ENCODE measurements at places on chromosomes 12 and 14. TPM values are rescaled to one million over a fixed set of nuclear protein-coding genes. Genes with fewer than 3 reads are reported as not detected.

The WDR89 gene
- total RNA-seq, result 7.1 TPM

The RFLNA gene
- 0.41 TPM for total RNA-seq

The NTS gene
- total RNA-seq, result not detected

The TSPAN31 gene
- total RNA-seq, result 38.0 TPM

The SERPINA5 gene
- 0.29 TPM for total RNA-seq

The DNAJC22 gene
- total RNA-seq, result 0.48 TPM

The KRT81 gene
- total RNA-seq, result not detected

The TOGARAM1 gene
- 21.7 TPM for total RNA-seq

The VDR gene
- total RNA-seq, result 0.18 TPM

The SMCO2 gene
- total RNA-seq, result 0.88 TPM

The KRT3 gene
- not detected for total RNA-seq

The KRT77 gene
- total RNA-seq, result not detected

DNA sequence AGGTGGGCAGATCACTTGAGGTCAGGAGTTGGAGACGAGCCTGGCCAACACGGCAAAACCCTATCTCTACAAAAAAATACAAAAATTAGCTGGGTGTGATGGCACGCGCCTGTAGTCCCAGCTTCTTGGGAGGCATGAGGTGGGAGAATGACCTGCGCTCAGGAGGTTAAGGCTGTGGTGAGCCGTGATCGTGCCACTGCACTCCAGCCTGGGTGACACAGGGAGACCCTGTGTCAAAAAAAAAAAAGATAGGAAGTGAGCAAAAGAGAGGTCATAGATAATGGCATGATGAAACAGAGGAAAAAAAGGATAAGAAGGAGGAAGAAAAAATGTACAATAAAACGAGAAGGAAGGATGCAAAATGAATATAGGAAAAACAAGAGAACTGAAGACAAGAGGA lies 159.5 kb downstream of the ETV6 start:
- no peak for DNase-seq

DNA sequence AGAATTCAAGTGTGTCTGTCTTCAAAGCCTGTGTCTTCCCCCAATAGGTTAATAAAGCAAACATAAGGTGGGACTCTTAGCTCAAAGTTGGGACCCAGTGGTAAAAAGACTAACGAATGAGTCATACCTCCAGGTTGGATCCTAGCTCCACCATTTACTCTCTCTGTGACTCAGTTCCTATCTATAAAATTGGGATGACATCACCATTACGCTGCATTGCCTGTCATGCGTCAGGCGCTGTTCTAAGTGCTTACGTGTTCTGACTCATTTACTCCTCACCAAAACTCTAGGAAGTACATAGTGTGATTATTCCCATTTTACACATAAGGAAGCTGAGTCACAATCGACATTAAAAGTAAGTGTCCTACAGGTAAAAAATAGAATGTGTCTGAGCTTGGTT lies 915.8 kb downstream of the VRK1 start:
- no peak for DNase-seq

GRCh38 chr14:56244138-56244789 lies 126.1 kb downstream of the PELI2 start:
- DNase-seq, result no peak

DNA sequence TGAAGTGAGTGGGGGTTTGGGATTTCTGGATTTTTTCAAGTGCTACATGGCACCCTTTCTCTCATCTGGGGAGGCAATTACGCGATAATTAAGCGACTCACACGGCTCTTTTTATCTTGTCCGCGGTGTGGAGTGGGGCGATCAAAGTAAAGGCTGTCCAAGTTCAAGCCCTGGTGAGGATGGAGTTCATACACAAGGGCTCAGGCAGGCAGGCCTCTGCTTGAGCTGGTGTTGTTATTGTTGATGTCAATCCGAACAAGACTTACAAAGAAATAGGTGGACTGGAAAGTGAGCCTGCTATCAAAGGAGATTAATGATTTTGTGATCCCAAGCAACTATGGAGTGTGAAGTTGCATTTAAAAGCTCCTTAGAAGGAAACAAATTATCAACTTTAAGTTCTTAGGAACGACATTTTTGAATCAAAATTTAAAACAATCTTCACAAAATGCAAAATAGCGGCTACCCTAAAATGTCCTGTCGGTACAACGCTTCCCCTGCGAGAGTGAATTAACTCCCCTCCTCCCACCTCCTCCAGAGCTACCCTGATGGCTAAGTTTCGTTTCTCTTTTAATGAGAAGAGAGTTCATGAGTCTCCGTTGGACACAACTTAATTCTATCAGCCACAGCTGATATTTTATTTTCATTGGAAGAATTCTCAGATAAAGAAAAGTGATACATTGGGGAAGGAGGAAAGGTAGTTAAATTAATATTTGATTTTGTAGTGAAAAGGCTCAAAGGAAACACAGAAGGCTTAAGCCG lies 5.9 kb downstream of the FOXA1 start:
- no peak for DNase-seq

DNA sequence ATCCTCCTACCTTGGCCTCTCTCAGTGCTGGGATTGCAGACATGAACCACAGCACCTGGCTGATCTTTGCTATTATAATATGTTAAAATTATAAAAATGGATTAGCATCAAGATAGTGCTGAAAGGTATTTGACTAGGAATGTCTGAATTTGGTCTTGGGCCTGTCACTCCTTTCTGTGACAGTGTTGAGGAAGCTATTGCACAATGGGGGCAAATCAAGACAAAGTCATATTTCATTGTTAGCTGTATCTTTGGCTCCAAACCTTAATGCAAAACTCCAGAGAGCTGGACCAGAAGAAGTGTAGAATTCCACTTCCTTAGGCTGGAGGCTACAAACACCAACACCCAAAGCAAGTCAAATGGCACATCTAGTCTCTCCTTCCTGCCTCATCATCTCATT lies 42.2 kb downstream of the ZCRB1 start:
- no peak for DNase-seq

GRCh38 chr12:42507565-42507964 lies 82.0 kb downstream of the PRICKLE1 start:
- no peak for DNase-seq

- DNase-seq, result no peak
Measured at GRCh38 chr12:84810611-84811010, 102.0 kb downstream of the SLC6A15 start.

- no peak for DNase-seq
Measured at GRCh38 chr14:32027255-32027939, 49.7 kb upstream of the ARHGAP5 start.

DNA sequence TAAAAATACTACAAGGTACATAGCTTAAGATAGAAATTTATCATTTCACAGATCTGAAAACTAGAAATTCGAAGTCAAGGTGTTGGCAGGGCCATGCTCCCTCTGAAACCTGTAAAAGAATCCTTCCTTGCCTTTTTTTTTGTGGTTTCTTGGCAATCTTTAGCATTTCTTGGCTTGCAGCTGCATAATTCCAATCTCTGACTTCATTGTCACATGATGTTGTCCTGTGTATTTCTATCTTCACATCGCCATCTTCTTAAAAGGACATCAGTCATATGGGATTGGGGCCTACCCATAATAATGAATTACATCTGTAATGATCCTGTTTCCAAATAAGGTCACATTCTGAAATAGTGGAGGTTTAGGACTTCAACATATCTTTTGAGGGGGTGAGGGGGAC lies 250.4 kb downstream of the TMTC2 start:
- DNase-seq, result no peak

- DNase-seq, result no peak
Measured at GRCh38 chr12:10015450-10015849, 5.0 kb downstream of the CLEC12B start.

DNA sequence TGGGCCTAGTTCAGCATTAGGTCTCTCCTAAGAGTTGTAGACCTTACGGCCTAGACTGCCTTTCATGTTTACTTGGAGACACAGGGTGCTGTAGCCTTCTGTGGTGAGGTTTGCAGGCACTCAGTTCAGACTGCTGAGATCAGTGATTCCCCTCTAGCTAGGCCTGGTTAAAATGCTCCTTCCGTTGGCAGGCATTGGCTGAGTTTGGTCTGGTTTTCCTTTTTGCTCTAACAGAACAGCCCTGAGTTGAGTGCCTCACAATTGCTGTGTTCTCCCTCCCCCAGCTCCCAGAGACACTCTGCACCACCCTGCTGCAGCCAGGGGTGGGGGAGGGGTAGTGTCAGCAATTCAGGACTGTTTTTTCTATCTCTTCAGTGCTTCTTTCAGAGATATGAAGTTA lies 178.9 kb upstream of the DYRK2 start:
- no peak for DNase-seq

DNA sequence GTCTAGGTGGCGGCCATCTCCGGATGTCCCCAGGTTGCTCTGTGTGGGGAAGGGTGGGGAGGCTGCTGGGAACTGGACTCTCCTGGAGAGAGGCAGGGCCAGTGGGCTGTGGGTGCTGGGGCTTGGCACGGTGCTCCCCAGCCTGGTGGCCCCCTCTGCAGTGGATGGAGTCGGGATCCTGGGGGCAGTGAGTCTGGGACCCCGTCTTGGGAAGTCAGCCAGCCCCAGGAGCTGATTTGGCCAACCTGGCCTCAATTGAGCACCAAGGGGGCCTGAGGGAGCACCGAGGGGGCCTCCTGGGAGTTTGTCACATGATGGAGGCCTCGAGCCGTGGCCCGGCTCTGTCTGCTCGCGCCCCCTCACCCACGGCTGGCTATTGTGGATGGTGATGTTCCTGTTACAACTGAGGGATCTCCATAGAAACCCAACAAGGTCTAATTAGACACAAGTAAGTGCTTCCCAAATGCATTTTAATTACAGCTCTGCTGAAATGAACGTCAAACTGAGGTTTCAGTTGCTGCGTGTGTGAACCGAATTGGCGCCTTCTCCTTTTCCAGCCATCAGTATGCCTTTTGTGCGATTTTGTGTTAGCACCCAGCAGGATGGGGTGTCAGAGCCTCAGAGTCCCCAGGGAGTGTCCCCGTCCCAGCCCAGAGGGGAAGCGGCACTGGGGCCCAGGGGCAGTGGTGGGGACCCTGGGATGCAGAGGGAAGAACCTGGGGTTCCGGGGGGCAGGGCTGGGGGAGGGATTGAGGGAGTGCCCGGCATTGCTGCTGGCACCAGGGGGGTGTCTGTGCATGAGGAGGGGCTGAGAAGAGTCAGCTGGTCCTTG lies 71.8 kb downstream of the KIF26A start:
- no peak for DNase-seq

GRCh38 chr14:28831126-28831525 lies 64.5 kb downstream of the FOXG1 start:
- no peak for DNase-seq

DNA sequence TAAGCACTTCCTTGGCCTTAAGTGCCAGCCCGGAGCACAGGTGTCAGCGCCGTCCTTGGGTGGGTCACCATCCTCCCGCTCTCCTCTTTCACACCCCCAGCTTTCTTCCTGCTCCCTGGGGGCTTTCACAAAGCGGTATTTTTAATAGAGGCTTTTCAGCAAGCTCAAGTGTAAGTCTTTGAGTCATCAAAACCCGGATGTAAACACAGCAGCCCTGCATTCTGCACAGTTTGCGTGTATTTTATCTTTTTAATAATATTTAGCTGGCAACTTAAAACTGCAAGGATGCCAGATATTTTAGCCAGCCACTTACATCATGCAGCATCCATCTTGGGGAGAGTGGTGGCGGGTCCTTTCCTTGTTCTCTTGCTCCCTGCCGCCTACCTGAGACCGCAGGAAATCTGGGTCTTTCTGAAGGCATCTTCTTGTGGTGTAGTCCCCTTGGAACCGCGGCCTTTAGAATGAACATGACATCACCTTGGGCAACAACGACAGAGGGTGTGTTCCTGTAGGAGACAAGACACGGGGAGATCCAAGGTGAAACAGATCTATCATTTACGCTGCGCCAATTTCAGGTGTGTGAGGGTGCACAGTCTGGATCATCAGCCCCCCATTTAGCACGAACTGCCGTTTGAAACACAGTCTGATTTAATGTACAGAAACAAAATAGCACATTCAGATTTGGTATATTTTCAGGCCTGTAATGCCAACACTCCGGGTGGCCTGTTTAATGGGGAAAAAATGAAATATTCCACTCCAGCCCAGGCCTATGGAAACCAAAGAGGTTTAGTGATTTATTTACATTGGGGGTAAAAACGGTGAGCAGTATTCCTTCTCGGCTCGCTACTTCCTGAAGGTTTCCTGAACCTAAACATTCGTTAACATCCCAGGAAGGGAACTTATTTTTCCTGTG lies 12.5 kb upstream of the IRF2BPL start:
- DNase-seq, result no peak

GRCh38 chr12:457676-458075 lies 2.1 kb upstream of the B4GALNT3 start:
- no peak for DNase-seq

GRCh38 chr12:107610021-107610859 lies 75.4 kb upstream of the PWP1 start:
- DNase-seq, result no peak

- DNase-seq, result no peak
Measured at GRCh38 chr12:71797531-71797930, 42.0 kb upstream of the TBC1D15 start.

DNA sequence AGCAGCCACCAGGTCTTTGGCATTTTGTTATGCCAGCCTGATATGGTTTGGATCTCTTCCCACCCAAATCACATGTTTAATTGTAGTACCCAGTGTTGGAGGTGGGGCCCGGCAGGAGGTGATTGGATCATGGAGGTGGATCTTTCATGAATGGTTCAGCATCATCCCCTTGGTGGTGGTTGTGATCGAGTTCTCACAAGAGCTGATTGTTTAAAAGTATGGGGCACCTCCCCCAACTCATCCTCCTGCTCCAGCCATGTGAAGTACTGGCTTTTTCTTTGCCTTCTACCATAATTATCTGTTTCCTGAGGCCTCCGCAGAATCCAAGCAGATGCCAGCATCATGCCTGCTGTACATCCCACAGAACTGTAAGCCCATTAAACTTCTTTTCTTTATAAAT lies 12.8 kb upstream of the PRKD1 start:
- DNase-seq, result no peak

DNA sequence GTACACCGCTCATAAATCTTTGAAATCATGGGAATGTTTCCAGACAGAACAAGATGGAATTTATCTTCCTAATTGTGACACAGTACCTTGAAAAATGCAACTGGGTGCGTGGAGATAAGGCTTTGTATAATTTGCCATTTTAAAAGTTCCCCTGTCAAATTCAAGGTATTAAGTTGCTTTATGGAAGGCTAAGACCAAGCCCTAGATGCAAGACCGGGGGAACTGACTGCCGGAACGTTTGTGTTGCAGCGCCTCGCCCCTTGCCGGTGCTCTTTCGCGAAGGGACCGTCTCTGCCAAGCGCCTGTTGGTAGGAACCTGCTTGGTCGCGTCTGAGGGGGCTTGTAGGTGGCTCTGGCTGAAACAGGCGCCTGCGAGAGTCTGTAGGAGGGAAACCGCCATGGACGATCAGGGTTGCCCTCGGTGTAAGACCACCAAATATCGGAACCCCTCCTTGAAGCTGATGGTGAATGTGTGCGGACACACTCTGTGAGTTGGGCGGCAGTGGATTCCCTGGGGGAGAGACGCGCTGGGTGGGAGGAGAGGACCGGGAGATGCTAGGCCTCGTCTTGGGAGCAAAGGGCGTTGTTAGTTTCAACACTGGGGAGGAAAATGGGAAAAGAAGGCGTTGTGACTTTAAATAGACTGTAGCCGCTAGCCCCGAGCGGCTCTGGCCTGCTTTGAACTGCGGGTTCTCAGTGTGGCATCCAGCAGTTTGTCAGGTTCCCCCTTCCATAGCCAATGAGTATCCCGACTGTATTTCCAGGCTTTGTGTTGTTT lies at the start of gene MNAT1:
Gene MNAT1 (plus strand): TSS at position 297 of the 778 bp plus-strand sequence. CDS start 102 bp downstream, at position 399.
- no peak for DNase-seq

- DNase-seq, result no peak
Measured at GRCh38 chr14:64123241-64123822, 170.8 kb downstream of the ESR2 start.

- DNase-seq, result no peak
Measured at GRCh38 chr12:45329702-45330101, 113.8 kb downstream of the ANO6 start.

- no peak for DNase-seq
Measured at GRCh38 chr14:63939006-63939270, 86.1 kb downstream of the SYNE2 start.

GRCh38 chr14:77037938-77038568 lies 9.5 kb upstream of the IRF2BPL start:
- DNase-seq, result no peak
